Myocyte (in vitro differentiated cells): ENCODE measurements at places on chromosomes 7 and 10.

- no peak for DNase-seq
Observed at GRCh38 chr10:62393237-62393636, 19.1 kb downstream of the ZNF365 start.

DNA sequence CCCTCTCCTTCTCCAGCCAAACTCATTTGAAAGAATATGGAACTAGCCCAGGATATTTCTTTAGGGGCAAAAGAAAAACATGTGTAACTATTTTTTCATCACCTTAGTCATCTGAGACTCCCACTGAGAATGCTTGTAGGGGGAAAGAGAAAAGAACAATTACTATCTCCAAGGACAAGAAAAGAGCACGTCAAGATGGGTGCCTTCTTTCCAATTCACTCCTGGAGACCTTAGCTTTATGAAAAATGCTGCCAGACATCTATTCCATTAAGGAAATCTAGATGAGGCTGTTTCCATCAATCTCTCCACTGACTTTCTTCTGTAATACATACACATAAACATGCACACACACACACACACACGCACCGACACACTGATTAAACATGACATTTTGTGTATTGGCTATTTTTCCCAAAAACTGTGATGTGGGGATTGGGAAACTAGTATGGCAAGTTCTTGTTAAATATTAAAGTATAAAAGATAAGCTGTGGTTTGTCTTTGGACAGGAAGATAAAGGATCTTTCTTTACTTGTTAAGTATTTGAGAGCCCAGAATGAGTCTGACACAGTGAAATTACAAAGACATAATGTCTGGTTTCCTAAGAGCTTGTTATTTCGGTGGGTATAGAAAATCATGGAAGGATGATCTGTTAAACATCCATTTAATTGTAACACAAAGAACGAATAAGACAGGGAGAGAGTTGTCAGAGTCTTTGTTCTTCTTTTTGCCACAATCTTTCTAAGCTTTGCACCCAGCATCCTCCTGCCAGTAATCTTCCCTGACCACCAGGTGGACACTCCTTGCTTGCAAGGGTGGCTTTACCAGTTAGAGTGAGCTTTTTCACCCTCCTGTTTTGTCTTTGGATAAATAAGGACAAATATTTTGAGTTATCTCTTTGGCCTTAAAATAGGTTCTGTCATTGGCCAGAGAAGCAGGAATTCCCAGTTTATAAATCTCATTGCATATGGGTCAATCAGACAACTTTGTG is 177.3 kb upstream of the TMEM72 start:
- no peak for DNase-seq

DNA sequence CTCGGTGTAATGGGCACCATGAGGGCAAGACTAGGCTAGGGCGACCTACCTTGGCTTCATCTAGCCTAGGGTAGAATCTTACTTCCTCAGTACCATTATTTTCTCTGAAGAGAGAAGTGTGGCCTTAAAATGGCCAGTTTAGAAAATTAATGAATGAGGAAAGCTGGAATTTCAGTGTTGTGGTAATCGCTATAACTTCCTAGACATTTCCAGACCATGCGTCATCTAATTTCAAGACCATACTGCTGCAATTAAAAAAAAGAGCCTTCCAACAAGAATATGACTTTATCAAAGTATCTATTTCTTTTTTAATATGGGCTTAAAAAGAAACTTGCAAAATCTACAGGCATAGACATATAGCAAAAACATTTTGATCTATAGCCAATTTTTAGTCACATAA is 68.5 kb downstream of the CPVL start:
- no peak for DNase-seq

DNA sequence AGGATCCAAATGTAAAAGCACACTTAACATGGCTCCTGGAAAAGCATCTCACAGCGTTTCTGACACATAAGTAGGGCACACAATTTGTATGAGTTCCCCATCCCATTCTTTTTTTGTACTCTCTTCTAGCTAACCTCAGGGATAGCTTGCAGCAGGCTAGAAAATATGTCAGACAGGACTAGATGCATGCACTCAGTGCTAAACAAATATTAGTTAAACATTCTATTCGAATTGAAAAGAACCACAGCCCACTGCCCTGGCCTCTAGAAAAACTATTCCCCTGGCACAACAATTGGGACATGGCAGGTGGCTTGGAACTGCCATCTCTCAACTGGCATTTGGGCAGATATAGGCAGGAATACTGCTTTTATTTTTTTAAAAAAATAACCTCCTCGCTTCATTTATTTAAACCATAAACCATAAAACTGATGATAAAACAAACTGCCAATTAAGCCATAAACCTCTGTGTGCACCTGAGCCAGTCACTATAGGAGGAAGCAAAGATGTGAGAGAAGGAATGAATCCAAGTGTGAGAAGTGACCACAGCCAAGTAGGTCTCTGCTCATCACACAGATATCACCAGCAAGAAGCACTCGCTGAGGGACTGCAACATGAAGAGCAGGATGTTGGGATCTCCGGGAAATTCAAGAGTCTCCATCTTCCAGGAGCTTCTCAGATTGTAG is 394.1 kb downstream of the NEBL start:
- DNase-seq, result no peak

DNA sequence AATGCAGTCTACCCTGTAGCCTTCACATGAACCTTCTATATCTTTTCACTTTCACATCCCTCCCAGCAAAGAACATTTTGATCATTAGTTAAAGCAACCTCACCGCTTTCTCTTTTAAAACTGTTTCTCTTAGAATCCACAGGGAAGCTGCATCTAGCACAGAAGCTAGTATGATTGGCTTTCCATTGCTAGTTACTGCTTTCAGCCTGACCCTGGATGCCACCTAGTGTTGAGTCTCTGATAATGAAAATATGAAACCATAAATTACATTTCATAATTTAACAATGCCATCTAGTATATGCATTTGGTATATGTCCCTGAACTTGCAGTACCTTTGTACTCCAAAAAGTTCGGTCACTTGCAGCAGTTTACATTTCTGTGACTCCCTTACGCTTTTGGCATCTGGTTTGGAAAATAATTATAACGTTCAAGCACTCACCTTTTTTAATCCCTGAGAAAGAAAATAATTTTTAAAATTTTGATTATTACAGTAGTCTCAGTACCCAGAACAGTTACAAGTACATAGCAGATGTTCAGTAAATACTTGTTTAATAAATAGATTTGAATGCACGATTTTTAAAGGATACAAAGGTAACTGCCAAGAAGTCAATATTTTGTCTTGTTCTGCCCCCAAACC is 22.7 kb downstream of the CISD1 start:
- peak; percentile 53 for DNase-seq

DNA sequence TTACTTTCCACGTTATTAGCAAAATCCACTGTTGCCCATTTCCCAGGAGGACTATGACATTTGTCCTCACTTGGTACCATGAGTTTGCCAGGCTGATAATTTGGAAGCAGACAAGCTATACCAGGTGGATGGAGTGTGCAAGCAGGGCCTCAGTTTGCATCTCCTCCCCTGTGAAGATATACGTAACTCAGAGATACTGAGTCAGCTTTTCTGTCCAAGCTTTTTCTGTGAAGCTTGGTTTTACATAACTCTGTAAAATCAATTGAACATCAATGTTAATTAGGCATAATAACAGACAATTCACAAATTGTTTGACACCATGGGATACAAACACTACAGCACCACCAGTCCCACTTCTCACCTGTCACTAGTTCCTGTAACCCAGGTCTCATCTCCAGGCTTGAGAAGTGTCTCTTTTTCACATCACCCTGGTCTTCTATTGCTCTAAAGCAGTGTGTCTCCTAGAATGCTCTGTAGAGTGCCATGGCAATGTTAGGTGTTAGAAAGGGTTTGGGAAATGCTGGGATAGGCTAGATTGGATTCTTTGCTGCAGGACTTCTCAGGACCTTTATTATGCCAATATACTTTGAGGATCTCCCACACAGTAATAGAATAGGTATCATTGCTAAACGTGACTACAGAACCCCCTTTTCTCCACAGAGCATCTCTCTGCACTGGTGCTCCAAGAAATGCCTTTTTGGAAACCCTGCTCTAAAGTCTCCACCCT is 13.7 kb downstream of the FFAR4 start:
- no peak for DNase-seq

- DNase-seq, result no peak
Observed at GRCh38 chr7:27665531-27665930, 2.8 kb upstream of the HIBADH start.

DNA sequence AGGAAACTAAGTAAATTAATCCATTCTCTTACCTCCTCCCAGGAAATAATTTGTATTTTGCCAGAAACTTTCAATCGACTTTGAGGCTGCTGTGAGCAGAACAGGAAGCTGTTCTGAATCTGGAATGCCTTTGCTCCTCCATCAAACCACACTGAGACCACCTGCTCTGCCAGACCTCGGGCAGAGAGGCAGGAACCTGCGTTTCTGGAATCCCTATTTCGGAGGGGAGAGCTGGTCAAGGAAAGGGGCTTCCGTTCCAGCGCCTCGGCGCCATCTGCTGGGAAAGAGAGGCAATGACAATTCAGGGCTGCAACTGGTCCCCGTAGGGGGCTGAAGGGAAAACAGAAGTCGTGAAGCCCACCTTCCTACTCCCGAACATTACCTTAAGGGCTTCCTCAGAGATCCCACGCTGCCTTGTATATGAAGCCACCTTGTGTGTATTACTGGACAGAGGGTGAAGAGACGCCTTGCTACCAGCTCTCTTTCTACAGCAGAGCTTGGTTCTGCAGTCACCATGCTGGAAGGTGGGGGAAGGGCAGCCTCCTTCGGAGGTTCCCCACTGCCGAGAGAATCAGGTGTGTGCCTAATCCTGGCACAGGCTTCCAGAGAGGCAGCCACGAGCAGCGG is 31.2 kb downstream of the ZNF467 start:
- DNase-seq, result peak; percentile 82

GRCh38 chr7:139249179-139249810 is 18.3 kb downstream of the UBN2 start:
- no peak for DNase-seq

GRCh38 chr10:60175441-60175971 is 214.2 kb downstream of the ANK3 start:
- no peak for DNase-seq

DNA sequence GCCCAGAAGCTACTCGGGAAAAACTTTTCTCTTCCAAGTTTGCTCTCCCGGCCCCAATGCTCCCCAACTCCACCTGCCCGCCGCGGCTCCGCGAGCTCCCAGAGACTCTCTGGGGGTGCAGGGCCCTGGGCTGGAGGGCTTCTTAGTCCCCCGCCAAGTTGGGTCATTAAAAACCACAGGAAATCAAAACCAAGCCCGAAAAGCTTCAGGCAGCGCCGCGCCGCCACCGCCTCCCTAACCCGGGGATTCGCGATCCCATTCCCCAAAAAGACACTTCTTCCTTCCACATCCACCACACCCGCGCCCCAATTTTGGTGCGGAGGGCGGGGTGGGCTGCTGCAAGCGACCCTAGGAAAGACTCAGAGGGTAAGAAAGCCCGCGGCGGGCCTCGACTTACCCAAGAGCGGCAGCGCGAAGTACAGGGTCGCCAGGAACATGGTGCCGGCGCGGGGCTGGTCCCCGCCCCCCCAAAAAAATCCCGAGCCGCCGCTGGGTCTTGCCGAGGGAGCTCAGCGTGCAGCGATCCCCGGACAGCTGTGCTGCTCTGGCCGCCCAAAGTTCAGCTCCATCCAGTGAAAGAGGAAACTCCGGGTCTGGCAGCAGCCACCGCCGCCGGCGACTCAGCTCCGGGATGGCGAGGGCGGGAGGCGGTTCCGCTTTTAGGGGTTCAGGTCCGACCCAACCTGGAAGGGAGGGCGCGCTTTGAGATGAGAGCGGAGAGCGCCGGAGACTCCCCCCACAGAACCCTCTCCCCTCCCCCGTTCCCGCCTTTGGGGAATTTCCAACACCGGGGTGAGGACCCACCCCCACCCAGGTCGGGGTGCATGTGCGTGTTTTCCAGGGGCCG is 1.2 kb downstream of the GFRA1 start:
- peak; percentile 47 for DNase-seq
